ENCODE measurements at places on chromosomes 2 and 18.

- DNase-seq: peak; percentile 56
Observed at GRCh38 chr2:110104025-110104771, 11.4 kb downstream of the MALL start.

- DNase-seq: no peak
Observed at GRCh38 chr2:67865917-67866316, 196.9 kb downstream of the C1D start.

DNA sequence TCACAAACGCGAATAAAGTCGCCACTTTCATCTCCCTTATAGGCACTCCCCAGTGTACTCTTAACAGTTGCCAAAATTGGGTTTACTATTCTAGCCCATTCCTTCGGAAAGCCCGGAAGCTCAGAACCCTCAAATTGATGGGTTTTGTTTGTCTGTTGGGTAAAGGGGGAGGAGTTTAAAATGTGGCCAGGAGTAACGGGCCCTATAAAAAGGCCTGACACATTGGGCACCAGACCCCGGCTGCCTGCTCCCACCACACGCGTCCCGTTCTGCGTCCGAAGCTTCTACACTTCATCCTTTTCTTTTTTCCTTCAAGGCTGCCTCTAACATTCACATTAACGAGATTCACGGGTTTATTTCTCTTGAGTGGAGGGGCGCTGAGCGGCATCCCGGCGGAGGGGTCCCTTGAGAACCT lies 837 bp downstream of the NHEJ1 start:
- no peak for DNase-seq

- no peak for DNase-seq
Observed at GRCh38 chr2:51650769-51651168, 618.8 kb upstream of the NRXN1 start.

GRCh38 chr2:10523406-10524189 lies 75.5 kb upstream of the ODC1 start:
- no peak for DNase-seq

- DNase-seq: no peak
Observed at GRCh38 chr2:226198956-226199355, 600.7 kb downstream of the IRS1 start.

- no peak for DNase-seq
Observed at GRCh38 chr2:77484026-77484425, 38.1 kb downstream of the LRRTM4 start.

- no peak for DNase-seq
Observed at GRCh38 chr2:20421336-20421987, 25.4 kb upstream of the RHOB start.

GRCh38 chr18:69282371-69282770 lies 118.3 kb upstream of the DOK6 start:
- no peak for DNase-seq

DNA sequence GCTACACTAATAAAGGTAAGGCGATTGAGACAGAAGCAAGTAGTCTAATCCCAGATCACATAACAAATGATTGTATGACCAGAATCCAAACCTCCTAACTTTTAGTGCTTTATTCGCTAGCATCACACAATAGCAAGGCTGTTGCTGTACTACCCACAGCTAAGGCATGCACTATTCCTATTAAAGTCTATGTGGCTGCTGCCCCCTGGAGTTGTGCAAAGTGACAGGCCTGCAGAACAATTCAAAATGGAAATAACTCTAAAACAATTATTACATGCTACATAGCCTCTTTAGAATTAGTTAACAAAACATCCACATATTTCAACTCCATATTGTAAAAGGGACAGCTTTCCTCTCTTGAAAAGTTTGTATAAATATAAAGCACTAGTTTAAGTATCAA lies 6.0 kb downstream of the ERBB4 start:
- DNase-seq: no peak

- no peak for DNase-seq
Observed at GRCh38 chr2:174635776-174636404, 38.3 kb upstream of the WIPF1 start.
